ENCODE measurements at places on chromosomes 11 and 22. TPM values are rescaled to one million over a fixed set of nuclear protein-coding genes. Genes with fewer than 3 reads are reported as not detected.

Gene OR2AG2
- total RNA-seq = 0.08 TPM

Gene SLC16A8
- total RNA-seq = not detected

Gene OR10A3
- not detected for total RNA-seq

Gene CADM1
- 62.4 TPM for total RNA-seq

Gene TRIM48
- total RNA-seq = 3.0 TPM

Gene TUB
- total RNA-seq = 10.0 TPM

Gene H19
- 11.1 TPM for total RNA-seq

Gene TPBGL
- 2.7 TPM for total RNA-seq

Gene ACTN3
- not detected for total RNA-seq

Gene NLRP6
- total RNA-seq = not detected

Gene PLA2G3
- total RNA-seq = not detected

Gene OR51B2
- total RNA-seq = 0.83 TPM

Gene CDC42EP1
- 30.7 TPM for total RNA-seq

Gene BTG4
- total RNA-seq = not detected

Gene ATM
- 142 TPM for total RNA-seq

Gene CHRM4
- 2.7 TPM for total RNA-seq

Gene TREH
- 0.13 TPM for total RNA-seq

Gene CCDC34
- total RNA-seq = 7.1 TPM

Gene GRM5
- total RNA-seq = 0.05 TPM

Gene ARHGAP32
- total RNA-seq = 9.6 TPM

Gene TYR
- 1,340 TPM for total RNA-seq

Gene LMO2
- not detected for total RNA-seq

Gene MUC5B
- 0.35 TPM for total RNA-seq

Gene BARX2
- not detected for total RNA-seq

Gene SERPING1
- total RNA-seq = not detected

Gene SEPTIN3
- 25.6 TPM for total RNA-seq

Gene RIMBP3B
- 0.16 TPM for total RNA-seq

All from SK-MEL-5 (cell line).